GM04504 (cell line): ENCODE measurements at places on chromosomes 7 and 10.
A peak's percentile ranks its signal among the peaks of the same experiment; 100 is the strongest.

DNA sequence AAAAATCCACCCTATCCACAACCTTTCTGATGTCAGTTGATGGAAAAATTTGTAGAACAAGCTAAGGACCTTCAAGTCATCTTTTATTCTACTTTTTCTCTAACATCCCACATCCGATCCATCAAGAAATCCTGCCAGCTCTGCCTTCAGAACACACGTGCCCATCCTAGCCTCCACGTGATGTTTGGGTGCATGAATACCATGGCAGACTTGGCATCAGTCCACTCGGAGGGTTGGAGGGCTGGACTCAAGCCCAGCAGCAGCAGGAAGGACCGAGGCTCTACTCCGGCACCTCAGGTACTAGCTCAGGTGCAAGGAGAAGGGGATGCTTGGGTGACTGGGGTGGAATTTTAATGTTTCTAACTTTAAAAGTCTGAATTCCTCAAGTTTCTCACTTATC lies 428.6 kb downstream of the DPP6 start:
- DNase-seq = no peak

DNA sequence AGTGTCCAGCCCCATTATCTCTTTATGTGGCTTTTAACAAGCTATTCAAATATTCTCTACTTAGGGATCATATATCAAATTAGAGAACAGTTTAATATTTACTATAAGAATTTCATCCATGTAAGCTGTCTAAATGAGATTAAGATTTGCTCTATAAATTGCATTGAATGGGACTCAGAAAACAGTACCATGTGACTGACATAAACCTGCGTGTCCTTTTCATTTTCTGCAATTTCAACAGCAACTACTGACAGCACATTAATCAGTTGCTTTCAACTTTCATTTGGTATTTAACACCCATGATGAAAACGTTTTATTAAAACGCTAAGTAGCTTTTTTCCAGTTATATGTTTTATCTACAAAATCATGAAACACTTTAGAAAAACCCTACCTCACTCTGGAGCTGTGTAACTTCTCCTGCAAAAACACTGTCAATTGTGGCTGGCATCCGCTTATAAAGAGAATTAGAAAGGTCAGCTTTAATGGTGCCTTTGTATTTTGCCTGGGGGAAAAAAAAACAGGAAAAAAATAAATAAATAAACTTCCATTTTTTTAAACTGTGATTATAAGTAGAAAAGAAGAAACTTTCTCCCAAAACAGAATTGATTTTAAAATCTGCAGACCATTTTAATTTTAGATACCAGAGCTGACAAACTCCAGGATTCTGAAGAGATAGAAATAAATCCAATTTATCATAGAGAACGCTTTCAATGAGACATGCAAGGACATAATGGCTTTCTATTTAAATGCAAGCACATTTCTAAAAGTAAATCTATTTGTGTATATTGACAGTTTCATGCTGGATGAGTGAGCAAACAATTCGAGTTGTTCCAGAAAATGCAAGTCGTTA lies 9.2 kb downstream of the NEBL start:
- no peak for DNase-seq

GRCh38 chr10:77866598-77866997 lies 60.0 kb downstream of the DLG5 start:
- DNase-seq = no peak

GRCh38 chr7:44257618-44258422 lies 57.0 kb downstream of the YKT6 start:
- peak; percentile 76 for DNase-seq

DNA sequence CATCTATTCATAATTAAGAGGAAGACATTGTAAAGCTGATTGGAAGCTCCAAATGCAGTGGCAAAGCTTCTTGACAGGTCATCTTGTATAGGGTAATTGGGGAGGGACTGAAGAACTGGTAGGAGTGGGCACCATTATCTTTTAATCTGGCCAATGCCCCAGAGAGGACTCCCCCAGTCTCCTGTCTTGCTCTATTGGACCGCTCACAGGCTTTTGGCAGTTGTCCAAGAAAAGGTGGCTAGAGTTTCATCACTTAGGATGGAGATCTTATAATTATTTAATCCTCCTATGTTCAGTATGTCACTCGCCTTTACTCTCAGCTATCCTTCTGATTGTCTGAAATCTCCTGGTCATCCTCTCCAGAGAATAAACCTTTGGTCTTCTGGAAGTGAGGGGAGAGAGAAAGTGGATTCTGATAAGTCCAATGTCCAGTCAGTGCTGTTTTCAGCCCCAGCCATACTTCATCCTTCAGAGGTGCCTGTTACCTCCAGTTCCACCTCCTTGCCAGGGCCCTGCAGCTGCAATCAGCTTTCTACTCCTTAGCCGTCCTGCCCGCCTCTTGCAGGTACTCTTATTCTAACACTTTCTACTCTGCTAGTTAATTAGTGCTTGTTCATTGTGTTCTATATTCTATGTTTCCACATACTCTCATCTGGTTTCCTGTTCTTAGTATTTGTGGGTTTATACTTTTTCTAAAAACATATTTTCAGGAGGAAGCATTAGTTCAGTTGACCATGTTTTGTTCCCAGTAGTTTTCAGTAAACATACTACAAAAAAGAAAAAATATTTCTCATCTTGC lies 241.6 kb downstream of the NSUN6 start:
- DNase-seq = no peak
